HCEC 1CT (cell line): ENCODE measurements at places on chromosomes 5 and 9.
A peak's percentile ranks its signal among the peaks of the same experiment; 100 is the strongest.

DNA sequence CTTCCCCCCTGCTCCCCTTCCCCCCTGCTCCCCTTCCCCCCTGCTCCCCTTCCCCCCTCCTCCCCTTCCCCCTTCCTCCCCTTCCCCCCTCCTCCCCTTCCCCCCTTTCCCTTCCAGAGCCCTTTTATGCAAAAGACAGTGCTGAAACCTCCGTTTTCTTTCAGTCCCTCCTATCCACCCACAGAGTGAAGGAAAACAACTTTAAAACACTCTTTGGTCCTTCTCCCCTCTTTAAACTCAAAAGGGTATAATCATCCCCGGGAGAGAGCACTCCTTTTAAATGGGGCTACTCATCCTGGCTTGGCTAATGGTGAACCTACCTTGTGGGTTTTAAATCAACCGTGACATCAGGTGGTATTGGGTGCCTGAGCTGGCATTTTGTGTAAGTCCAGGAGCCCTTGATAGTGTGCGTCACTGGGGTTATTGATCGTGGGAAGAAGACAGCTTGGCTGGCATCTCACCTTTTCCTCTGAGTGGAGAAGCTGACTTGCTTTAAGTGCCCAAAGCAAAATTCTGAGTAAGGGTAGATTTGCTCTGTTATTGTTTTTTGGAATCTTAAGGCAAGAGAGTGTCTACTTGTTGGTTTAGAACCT, 2.7 kb downstream of the LARP1 start:
- DNase-seq: no peak

- DNase-seq: peak; percentile 46
These were observed 1.0 kb upstream of the FAM13B start for GRCh38 chr5:138033907-138034306.

DNA sequence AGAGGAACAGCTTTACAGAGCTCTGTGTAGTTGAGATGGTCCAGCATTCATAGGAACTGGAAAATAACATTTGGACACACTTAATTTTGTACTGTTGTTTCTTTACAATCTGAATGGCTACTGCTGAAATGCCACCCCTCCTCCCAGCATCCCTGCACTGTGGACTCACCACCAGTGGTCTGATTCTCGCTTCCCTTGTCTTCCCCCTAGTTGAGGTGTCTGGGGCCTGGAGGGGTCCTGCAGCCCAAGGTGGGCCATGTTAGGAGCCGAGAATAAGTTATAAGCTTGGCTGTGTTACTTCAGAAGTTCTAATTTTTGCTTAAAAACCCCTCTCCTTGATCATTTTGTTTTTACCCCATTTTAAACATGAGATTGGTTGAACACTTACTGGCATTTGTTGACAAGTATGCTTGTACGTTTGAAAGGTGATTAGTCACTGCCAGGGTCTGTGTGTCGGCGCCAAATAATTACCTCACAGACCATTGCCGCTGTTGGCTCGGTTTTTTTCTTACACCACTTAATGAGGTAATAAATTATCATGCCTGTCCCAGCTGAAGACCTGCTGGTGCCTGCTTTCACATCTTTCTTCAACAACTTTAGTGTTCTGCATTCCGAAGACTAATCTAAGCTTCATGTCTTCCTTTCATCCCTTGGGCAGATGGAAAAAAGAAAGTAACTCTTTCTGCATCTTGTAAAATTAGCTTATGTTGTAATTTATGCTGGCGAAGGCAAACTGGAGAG, 65.8 kb downstream of the MCCC2 start:
- DNase-seq: no peak

DNA sequence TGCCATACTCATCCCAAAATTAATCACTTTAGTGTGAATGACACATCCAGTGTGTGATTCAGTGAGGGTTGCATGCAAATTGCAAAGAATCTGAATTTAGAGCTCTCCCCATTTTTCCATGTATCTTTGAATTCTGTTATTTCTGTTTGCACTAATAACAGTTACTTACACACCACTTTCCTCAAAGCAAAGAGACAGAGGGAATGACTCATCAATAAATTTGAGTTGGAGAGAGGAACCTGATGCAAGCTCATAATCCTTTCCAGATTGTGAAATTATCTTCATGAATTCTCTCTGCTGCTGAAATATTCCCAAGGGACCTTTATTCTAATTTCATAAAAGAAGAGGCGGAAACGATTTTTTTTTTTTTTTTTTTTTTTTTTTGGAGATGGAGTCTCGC, 204.8 kb downstream of the CDH9 start:
- DNase-seq: peak; percentile 75

DNA sequence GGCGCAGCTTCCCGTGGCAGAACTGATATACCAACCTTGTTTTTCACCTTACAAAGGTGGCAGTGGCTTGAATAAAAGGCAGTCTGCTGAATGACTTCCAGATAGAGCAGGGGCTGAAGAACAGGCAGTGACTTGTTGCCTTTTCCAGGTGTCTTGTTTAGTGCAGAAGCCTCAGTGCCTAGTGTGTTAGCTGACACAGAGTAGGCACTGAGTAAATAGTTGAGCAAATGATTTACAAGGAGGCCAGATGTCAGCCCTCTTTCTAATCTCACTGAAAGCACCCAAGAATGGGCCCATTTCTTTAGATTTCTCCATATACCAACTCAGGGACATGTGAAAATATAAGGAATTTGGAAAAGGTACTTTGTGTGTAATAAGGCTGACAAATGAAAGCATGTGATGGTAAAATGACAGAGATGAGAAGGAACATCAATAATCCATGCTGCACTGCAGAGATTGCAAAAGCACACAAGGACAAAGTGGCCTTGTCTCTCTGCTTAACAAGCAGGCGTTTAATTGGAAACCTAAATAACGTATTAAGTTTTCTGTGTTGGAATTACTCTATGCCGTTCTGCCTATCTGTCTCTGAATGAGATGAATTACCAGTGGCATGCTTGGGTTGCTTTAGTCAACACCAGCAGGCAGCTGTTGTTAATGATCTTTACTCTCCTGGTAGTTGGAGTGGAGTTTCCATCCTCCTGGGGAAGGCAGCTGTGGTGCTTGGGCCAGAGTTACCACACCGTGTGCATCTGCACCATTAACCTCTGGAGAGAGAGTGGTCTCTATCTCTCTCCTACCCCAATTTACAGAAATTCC, 360.1 kb upstream of the C9orf72 start:
- no peak for DNase-seq

DNA sequence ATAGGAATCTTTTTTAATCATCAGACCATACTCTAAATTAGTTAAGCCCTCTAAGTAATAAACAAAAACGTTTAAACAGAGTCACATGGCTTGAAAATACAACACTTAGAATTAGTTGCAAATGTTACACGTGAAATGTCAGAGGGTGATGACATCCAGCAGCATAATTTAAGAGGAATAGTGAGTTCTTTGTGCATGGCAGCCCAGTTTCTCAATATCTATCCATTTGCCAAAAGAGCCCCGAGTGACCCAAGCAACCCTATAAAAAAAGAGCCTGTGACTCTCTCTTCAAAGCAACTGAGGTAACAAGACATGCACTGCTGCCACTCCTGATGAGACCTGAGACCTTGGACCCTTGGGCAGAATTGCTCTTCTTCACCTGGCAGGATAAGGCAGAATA, 96.9 kb upstream of the RASA1 start:
- DNase-seq: no peak

GRCh38 chr5:66982470-66982869, 214.1 kb downstream of the CD180 start:
- DNase-seq: no peak

DNA sequence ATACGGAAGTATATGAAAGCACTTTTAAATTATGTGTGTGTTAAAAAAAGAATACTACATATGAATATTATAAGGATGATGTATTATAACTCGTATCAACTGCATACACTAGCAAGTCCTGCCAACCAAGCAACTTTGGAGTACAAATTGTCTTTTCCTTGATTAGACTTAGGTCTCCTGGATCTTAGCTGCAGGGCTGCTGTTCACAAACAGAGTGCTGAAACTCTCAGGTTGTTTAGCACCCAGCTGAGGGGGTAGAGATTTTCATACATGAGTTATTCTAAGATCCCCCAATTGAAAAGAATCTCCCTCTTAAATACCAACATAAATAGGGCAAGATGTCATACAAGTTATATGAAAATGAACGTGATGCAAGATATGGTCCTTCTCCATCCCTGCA, 149.8 kb upstream of the TNC start:
- DNase-seq: no peak

- no peak for DNase-seq
These were observed 45.2 kb upstream of the CKMT2 start for GRCh38 chr5:81187885-81188284.

- DNase-seq: no peak
These were observed 42.1 kb upstream of the DAB2 start for GRCh38 chr5:39466846-39467245.

DNA sequence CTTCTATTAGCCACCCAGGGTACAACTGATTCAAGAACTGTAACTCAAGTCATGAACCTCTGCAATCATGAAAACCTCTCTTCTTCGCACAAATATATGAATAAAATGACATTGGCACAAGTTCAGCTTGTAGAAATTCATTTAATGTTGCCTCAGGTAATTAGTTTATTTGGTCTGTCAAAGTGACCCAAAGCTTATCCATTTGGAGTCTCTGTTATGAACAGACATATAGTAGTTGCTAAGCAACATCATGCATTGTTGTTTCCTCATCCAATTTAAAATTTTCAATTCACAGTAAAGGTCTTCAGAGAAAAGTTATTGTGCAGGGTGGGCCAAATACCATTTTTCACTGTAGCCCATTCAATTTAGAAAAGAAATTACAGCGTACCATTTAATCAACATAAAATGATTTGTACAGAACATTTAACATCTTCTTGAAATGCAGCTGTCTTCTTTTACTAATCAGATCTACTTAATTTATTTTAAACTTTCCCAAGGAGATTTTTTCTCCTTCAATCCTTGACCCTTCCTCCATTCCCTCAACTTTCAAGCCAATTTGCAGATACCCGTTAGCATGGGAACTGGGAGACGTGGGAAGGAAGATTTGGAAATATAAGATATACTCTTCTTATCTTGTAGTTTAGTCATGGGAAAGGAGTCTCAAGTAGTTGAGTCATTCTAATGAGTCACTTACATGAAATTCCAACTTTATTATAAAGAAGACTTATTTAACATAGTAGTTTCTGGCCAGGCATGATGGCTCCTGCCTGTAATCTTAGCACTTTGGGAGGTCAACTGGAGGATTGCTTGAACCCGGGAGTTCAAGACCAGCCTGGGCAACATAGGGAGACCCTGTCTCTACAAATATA, 231.3 kb downstream of the ATPSCKMT start:
- DNase-seq: peak; percentile 67

DNA sequence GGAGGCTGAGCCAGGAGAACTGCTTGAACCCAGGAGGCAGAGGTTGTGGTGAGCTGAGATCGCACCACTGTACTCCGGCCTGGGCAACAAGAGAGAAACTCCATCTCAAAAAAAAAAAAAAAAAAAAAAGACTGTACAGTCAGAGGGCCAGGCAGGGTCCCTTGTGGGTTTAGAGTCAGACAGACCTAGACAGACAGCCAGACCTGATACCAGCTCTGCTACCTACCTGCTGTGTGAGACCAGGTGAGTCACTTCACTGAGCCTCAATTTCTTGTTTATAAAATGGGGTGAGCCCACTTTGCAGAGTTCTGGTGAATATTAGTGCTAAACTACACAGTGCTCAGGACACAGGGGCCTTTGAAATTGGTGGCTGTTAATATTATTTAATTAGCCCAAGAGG, 19.7 kb downstream of the TRIM14 start:
- DNase-seq: no peak

DNA sequence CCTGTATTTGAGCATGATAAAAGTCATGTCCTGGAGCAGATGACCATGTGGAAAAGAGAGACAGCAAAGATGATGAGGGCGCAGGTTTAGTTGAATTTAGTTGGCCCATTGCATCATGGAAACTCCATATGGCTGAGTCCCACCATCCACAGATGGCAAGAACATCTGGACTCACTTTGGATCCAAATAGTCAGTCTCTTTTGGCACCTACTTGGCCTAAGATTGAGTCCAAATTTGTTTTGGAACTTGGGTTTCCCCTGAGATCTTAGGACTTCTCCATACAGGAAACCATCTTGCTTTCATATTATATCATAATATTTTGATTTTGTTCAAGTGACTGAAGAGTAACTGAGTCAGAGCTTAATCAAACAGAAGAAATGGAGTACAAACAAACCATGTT, 217.5 kb downstream of the DRD1 start:
- no peak for DNase-seq

DNA sequence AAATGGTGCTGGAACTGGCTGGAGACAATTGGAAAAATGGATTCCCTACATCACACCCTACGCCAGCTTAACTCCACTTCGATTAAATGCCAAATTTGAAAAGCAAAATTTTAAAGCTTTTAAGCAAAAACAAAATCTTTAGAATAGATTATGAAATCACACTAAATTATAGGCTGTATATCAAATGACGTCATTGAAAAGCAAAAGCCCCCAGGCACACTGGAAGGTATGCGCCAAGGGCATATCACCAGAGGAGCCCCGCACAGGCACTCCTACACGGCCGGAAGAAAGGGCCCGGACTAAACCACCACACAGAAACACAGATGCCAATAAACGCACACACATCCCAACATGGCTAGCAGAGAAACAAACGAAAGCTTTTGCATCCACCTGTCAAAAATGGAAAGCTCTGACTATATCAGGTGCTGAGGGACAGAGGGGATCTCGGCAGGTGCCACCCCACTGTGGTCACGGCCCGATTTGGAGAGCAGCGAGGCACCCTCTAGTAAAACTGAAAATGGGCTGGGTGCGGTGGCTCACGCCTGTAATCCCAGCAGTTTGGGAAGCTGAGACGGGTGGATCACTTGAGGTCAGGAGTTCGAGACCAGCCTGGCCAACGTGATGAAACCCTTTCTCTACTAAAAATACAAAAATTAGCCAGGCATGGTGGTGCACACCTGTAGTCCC, 17.0 kb upstream of the MXD3 start:
- DNase-seq: no peak

- no peak for DNase-seq
These were observed 200.5 kb upstream of the EDIL3 start for GRCh38 chr5:84585218-84585617.

DNA sequence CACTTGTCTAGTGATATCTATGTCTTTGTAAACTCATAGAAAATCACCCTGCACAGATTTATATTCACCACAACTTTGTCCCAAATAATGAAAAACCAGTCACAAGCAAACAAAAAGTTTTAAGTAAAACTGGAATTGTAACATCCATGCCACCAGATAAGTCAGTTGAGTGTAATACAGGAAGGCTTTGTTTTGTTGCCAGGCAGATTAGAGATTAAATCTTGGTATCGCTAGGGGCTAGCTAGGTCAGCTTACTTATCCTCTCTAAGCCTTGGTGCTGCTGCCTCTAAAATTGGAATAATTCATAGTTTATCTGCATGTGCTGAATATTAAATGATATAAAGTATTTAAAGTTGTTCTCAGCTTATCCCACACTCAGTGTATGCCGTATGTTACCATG, 1062.5 kb downstream of the CDH9 start:
- no peak for DNase-seq
